GM13977 (cell line): ENCODE measurements at places on chromosomes 7 and 10.

- no peak for DNase-seq
These were observed 255.7 kb upstream of the MKLN1 start for GRCh38 chr7:131071786-131072504.

- no peak for DNase-seq
These were observed 85.3 kb downstream of the FAM241B start for GRCh38 chr10:69715156-69715898.

DNA sequence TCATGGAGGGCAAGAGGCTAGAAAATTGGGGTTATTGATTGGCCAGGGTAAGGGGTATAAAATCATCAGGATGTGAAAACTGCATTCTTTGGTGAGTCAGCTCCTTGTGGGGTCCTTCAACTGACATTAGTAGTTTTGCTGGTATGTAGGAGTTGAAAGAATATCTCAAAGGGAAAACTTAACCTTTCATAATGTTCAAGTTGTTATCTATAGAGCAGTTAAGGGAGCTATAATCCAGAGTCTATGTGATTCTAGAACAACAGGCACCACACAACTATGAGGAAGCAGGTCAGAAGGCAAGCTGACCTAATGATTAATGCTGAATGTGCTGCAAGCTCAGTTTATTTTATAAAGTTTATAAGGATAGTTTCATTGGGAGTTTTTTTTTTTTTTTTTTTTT lies 13.7 kb downstream of the PRPS1L1 start:
- no peak for DNase-seq

- no peak for DNase-seq
These were observed 13.4 kb downstream of the BLNK start for GRCh38 chr10:96257944-96258343.

- DNase-seq, result no peak
These were observed 638.1 kb upstream of the CNTNAP2 start for GRCh38 chr7:145478541-145478940.

DNA sequence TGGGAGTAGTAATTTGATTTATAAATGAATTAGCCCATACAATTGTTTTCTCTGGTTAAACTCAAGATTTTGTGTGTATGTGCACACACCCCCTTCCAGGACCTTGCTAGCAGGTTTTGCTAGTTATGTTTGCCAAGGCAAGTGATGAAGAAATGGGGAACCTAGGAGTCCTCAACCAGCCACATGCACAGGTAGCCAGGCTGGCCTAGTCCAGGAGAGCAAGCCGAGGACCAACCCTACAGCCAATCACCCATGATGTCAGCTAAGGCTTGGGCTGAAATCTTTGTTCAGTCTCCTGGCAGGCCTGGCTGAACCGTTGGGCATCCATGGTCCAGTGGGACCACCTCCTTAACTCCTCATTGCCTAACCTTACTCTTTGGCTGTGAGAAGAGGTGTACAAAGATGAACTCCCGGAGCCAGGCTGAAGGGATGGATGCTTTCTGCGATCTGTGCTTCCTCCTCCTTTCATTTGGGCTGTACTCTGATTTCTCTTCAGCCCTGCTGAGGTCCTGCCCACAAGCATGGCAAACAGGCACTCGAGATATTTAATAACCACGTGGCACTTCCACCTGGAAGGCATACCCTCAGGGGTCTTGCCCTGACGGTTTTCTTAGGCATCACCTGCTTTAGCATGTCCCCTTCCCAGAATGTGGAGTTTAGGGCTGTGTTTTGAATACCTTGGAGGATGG lies 22.1 kb downstream of the HNRNPA2B1 start:
- no peak for DNase-seq

GRCh38 chr7:135747366-135747765 lies 1.2 kb downstream of the FAM180A start:
- DNase-seq, result no peak

DNA sequence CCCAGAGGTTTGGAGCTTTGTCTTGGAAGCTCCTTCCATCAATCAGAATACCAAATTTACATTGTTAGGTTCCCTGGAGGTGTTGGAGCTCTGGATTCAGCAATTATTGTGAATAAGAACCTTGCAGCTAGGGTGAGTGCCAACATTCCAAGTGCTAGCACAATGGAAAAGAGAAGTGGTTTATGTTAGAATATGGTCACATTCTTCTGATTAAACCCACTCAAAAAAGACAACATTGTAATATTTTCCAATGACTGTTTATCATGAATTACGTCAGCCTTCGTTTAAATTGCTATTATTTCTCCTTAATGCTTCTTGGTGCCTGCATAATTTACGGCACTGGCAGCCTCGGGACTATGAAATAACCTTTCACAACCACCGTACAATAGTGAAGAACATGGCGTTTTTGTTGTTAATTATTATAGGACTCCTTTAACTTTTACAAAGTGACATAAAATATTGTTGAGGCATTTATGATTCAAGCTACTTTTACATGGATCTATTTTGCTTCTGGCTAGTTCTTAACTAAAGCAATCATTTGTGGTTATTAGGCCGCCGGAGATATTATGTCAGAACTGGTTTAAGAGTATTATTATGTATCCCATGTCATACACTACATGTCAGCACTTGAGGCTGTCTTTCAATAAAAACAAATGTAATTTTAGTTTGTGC lies 117.7 kb downstream of the ARID5B start:
- DNase-seq, result no peak

DNA sequence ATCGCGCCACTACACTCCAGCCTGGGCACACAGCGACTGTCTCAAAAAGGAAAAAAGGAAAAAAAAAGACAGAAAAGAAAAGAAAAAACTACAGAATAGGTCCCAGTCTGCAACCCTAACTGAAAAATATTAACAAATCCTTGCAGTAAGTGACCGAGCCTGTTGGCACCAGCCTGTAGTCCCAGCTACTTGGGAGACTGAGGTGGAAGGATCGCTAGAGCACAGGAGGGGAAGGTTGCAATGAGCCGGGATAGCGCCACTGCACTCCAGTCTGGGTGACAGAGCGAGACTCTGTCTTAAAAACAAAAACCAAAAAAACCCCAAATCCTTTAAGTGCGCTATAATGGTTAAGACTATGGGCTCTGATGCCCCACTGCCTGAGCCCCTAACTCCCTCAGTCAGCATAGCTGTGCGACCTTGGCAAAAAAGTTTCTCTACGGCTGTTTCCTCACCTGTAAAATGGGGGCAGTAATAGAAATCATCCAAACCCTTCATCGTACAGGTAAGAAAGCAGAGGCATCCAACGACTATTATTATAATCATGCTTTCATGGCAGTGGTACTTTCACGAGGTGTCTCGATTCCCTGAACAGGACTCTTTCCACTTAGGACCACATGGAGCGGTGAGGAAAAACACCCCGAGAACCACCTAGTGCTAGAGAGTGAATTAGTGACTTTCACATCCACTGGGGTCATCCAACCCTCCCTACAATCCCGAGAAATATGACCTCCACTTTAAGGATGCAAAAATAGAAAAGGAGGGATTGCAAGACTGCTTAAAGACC lies 755 bp downstream of the TOMM7 start:
- DNase-seq, result no peak

DNA sequence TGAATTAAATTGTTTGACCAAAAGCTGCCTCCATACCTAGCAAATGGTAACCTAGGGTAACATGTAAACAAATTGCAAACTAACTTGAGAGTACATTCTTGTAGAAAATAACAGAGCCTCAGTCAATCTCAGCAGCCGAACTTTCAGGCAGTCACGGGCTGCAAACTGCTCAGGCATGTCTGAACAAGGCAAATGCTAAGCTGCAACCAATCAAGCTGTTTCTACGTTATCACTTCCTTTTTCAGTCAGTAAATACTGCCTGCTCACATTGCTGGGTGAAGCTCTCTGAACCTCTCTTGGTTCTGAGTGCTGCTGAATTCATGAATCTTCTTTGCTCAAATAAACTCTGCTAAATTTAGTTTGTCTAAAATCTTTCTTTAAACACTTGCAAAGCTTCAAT lies 1212.4 kb downstream of the SORCS1 start:
- peak; percentile 25 for DNase-seq
